Articular chondrocyte of knee joint (primary cell): ENCODE measurements at places on chromosomes 13 and 19. TPM values are rescaled to one million over a fixed set of nuclear protein-coding genes. Genes with fewer than 3 reads are reported as not detected.

Gene PGLYRP2
- not detected in 2 replicates for total RNA-seq

Gene KIR3DL2
- total RNA-seq = not detected in 2 replicates

Gene CAPN12
- total RNA-seq = 0.13 and 0.43 TPM in 2 replicates

Gene DOCK9
- 32.1 and 53.7 TPM in 2 replicates for total RNA-seq

Gene CEACAM1
- total RNA-seq = 0.32 TPM in 1 of 2 replicates, not detected in the other

Gene CCDC122
- total RNA-seq = 7.3 and 12.3 TPM in 2 replicates

Gene ZNF534
- total RNA-seq = 0.11 and 0.13 TPM in 2 replicates

Gene DAND5
- total RNA-seq = 0.11 TPM in 1 of 2 replicates, not detected in the other

Gene ERICH4
- not detected in 2 replicates for total RNA-seq

Gene EDNRB
- total RNA-seq = 0.11 TPM in 1 of 2 replicates, not detected in the other

Gene SYNE4
- total RNA-seq = 0.13 TPM in 1 of 2 replicates, not detected in the other

Gene GNA15
- not detected in 2 replicates for total RNA-seq

Gene APLP1
- 4.1 and 6.5 TPM in 2 replicates for total RNA-seq

Gene C19orf33
- 1.6 TPM in 1 of 2 replicates, not detected in the other for total RNA-seq

Gene FCHO1
- total RNA-seq = 0.39 and 0.43 TPM in 2 replicates

Gene PCDH17
- total RNA-seq = 0.22 TPM in 1 of 2 replicates, not detected in the other

Gene FCGBP
- total RNA-seq = 0.13 and 0.76 TPM in 2 replicates

Gene ZNF442
- 4.5 and 4.8 TPM in 2 replicates for total RNA-seq

Gene GNG8
- total RNA-seq = not detected in 2 replicates

Gene PCDH9
- 4.1 and 4.2 TPM in 2 replicates for total RNA-seq

Gene GADD45B
- total RNA-seq = 34.3 and 34.8 TPM in 2 replicates

Gene ZNF653
- 3.1 and 3.6 TPM in 2 replicates for total RNA-seq

Gene KASH5
- total RNA-seq = not detected in 2 replicates

Gene STXBP2
- total RNA-seq = 0.76 and 1.7 TPM in 2 replicates

Gene RNF17
- 0.43 TPM in 1 of 2 replicates, not detected in the other for total RNA-seq

Gene SLC6A16
- 0.32 TPM in 1 of 2 replicates, not detected in the other for total RNA-seq

Gene ADM5
- 0.32 and 0.39 TPM in 2 replicates for total RNA-seq

Gene TMEM86B
- 0.76 and 1.7 TPM in 2 replicates for total RNA-seq

Gene MEF2B
- total RNA-seq = 0.26 TPM in 1 of 2 replicates, not detected in the other

Gene CYP4F8
- total RNA-seq = not detected in 2 replicates

Gene USHBP1
- not detected in 2 replicates for total RNA-seq

Gene IGFL3
- not detected in 2 replicates for total RNA-seq
